ENCODE measurements at places on chromosomes 5 and 9.
A peak's percentile ranks its signal among the peaks of the same experiment; 100 is the strongest.

- H3K36me3 ChIP-seq: peaks cover 2% of the 10 kb centered on the region
- H3K27me3 ChIP-seq: no peaks in the 10 kb centered on the region
Observed at GRCh38 chr5:40560474-40561110, 119.1 kb upstream of the PTGER4 start.

- H3K27me3 ChIP-seq: no peaks in the 10 kb centered on the region
- no peak for DNase-seq
Observed at GRCh38 chr5:121174351-121174750, 677.3 kb upstream of the FTMT start.

- H3K4me3 ChIP-seq: no peak overlapping the region
- H3K4me1 ChIP-seq: peaks cover 56% of the 10 kb centered on the region
- H3K36me3 ChIP-seq: no peaks in the 10 kb centered on the region
Observed at GRCh38 chr5:172690258-172691075, 49.4 kb downstream of the NEURL1B start.

GRCh38 chr9:1759009-1759408, 256.1 kb upstream of the SMARCA2 start:
- no peaks in the 10 kb centered on the region for H3K36me3 ChIP-seq
- no peak overlapping the region for H3K27ac ChIP-seq
- no peaks in the 10 kb centered on the region for H3K27me3 ChIP-seq

GRCh38 chr5:138282920-138283742, 8.7 kb upstream of the GFRA3 start:
- no peak for DNase-seq
- H3K27me3 ChIP-seq: no peaks in the 10 kb centered on the region
- no peaks in the 10 kb centered on the region for H3K4me1 ChIP-seq
- no peak overlapping the region for H3K27ac ChIP-seq
- H3K4me3 ChIP-seq: no peak overlapping the region

DNA sequence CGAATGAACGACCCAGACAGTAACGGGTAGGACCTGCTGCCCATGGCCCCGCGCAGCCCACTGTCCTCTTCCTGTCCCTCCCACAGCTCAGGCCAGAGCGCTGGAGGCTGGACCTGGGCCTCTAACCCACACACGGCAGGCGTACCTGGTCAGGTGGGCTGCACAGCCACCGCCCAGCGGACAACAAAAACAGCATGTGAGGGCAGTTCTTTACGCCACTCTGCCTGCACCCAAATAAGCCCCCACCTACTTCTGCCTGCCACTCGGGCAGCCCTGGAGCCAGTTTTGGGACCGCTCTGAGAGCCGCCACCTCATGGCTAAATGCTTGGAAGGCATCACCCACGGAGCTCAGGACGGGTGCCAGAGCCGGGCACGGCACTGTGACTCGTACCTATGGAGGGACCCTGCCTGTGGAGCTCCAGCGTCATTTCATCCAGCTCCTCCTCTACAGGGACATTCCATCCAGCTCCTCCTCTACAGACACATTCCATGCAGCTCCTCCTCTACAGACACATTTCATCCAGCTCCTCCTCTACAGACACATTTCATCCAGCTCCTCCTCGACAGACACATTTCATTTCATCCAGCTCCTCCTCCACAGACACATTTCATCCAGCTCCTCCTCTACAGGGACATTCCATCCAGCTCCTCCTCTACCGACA, 18.9 kb downstream of the CLPTM1L start:
- no peak overlapping the region for H3K4me3 ChIP-seq
- DNase-seq: peak; percentile 79
- H3K4me1 ChIP-seq: peaks cover 25% of the 10 kb centered on the region
- peaks cover 50% of the 10 kb centered on the region for H3K36me3 ChIP-seq
- H3K27me3 ChIP-seq: no peaks in the 10 kb centered on the region

DNA sequence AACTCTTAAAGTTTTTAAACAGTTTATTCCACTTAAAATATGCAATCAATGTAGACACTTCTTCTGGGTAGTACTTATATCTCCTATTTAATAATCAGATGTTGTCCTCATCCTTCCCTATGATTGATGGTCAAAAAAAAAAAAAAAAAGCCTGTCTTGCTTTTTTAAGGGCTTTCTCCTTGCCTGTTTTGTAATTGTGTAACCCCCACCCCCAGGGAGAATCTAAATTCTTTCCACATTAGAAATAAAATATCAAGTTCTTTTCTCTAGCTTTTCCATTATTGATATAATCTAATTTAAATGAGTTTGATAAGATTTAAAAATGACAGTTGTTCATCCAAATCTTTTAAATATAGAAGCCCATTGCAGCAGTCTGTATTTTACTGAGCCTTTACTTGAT, 119.7 kb downstream of the CHSY3 start:
- peak overlapping the region; percentile 5 for H3K4me3 ChIP-seq
- no peaks in the 10 kb centered on the region for H3K27me3 ChIP-seq
- no peak for DNase-seq
- peaks cover 36% of the 10 kb centered on the region for H3K4me1 ChIP-seq
- peak overlapping the region; percentile 80 for H3K27ac ChIP-seq

DNA sequence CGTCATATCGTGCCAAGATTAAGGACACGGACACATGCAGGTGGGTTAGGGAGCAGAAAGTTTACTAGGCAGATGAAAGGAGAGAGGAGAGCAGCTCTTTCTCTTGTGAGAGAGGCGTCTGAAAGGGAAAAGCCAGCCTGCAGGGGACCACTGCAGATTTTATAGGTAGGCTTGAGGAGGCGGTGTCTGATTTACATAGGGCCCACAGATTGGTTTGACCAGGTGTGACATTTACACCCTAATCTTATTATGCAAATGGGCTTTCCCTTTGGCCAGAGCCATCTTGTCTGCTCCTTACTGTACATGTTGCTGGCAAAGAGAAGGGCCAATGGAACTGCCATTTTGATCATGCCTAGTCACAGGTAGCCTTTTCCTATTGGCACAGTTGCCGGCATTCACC, 137.2 kb upstream of the TAF11L2 start:
- peaks cover 5% of the 10 kb centered on the region for H3K36me3 ChIP-seq
- H3K4me3 ChIP-seq: no peak overlapping the region
- H3K27ac ChIP-seq: no peak overlapping the region
- DNase-seq: no peak
- peaks cover 21% of the 10 kb centered on the region for H3K4me1 ChIP-seq
- H3K27me3 ChIP-seq: no peaks in the 10 kb centered on the region

GRCh38 chr5:90379652-90380051, 29.9 kb downstream of the CETN3 start:
- H3K27ac ChIP-seq: no peak overlapping the region
- H3K36me3 ChIP-seq: no peaks in the 10 kb centered on the region
- H3K27me3 ChIP-seq: no peaks in the 10 kb centered on the region
- no peak overlapping the region for H3K4me3 ChIP-seq

DNA sequence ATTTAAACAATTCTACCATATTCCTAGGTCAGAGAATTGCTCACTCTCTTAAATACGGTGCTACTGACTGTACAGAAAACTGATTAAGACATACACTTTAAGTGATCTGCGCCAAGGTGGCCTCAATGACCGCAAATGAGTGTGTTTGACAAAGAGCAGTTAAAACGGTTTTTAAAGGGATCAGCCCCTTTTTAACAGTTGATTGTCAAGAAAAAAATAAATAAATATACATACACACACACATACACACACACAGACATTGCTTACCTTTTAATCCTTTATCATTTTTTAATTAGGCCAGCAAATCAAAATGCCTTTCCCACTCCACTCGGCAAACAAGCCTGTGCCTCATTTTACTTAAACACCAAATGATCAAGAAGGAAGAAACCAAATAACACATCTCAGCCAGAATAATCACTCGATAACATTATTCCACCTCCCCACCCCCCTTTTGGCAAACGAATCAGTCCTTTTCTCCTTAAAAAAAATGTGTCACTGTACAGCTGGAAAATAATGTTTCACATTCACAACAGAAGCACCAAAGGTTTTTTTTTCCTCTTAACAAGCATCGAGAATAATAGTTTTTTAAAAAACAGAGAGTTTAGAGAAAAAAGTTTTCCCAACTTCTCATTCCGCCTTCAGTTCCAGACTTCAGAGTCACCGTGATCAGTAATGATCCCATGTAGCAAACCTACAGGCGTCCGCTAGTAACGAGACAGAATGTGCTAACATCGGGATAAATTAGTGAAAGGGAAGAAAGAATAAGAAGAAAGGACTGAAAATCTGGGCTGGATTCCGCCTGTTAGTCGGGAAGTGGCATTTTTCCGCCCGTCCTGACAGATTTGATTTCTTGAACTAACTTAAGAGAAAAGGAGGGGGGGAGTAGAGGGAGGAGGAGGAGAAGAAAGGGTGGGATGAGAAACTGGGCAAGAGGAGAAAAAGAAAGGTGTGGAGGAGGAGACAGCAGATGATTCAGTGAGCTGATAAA, at the start of gene ZNF608:
ZNF608 (minus strand) TSS at position 712 of the 988 bp plus-strand sequence. CDS start 1,650 bp downstream, outside the sequence.
- no peak within 1 kb of the TSS for H3K27ac ChIP-seq
- no peaks in the 10 kb centered on the region for H3K36me3 ChIP-seq
- H3K27me3 ChIP-seq: no peaks in the 10 kb centered on the region
- H3K4me1 ChIP-seq: peaks cover 18% of the 10 kb centered on the region
- no peak for DNase-seq
- no peak within 1 kb of the TSS for H3K4me3 ChIP-seq

DNA sequence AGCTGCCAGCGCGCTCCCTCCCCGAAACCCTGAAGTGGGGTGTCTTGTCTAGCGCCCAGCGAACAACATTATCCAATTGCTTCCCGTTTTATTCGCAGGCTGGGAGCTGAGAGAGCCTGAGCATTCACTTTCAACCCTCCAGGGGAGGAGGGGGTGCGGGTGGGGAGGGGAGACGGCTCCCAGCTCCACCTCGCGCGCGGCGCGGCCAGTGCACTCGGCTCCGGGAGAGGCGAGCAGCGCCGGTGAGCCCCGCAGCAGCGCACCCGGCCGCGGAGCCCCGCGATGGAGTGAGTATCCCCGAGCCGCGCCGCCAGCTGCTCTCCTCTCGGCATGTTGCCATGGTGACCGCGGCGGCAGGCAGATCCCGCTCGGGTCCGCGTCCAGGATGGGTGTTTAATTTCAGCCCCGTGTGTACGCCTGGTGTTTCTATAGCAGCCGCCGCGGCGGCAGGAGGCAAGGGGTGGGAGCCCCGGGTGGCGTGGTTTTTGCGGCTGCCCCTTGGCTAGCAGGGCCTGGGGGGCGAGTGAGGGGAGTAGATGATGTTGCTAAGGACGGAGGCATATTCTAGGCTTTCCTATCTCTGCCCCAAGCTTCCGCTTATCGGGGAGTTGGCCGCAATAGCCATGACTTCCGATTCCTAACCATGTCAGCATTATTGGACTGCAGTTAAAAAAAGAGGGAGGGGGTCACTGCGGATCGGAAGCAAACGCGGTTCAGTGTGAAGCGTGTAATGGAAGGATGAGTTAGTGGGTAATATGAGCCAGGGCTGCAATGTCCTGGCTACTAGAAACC, 139.2 kb upstream of the PALM2AKAP2 start:
- peak overlapping the region; percentile 73 for H3K4me3 ChIP-seq
- H3K36me3 ChIP-seq: peaks cover 2% of the 10 kb centered on the region
- H3K4me1 ChIP-seq: peaks cover 14% of the 10 kb centered on the region
- no peak overlapping the region for H3K27ac ChIP-seq
- DNase-seq: peak; percentile 95
- H3K27me3 ChIP-seq: peaks cover 7% of the 10 kb centered on the region

GRCh38 chr5:132810605-132811004, 2.5 kb upstream of the SOWAHA start:
- H3K27ac ChIP-seq: no peak overlapping the region
- no peak for DNase-seq
- peaks cover 32% of the 10 kb centered on the region for H3K27me3 ChIP-seq

DNA sequence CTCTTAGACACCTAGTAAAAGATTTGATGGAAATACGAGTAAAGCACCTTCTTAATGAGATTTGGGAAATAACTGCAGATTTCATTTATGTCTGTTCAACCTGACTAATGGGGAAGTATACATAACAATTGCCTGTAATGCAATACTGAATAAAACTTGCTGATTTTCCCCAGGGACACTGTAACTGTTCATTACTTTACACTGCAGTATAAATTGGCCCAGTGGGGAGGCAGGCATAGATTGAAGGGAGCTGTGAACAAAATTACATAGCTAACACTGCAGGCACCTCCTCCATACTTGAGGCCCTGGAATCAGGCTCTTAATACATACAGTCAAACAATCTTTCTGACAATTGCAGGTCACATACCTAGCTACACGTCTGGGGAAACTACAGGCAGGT, 216.2 kb downstream of the PTPRD start:
- no peaks in the 10 kb centered on the region for H3K36me3 ChIP-seq
- H3K4me1 ChIP-seq: no peaks in the 10 kb centered on the region
- H3K4me3 ChIP-seq: no peak overlapping the region
- DNase-seq: no peak

GRCh38 chr9:110808599-110808980, 140.0 kb downstream of the MUSK start:
- H3K27me3 ChIP-seq: no peaks in the 10 kb centered on the region
- H3K4me3 ChIP-seq: no peak overlapping the region
- no peaks in the 10 kb centered on the region for H3K4me1 ChIP-seq
- H3K27ac ChIP-seq: no peak overlapping the region
- H3K36me3 ChIP-seq: no peaks in the 10 kb centered on the region

GRCh38 chr9:93558503-93558902, 17.9 kb upstream of the PHF2 start:
- no peak overlapping the region for H3K4me3 ChIP-seq
- no peak overlapping the region for H3K27ac ChIP-seq
- no peaks in the 10 kb centered on the region for H3K4me1 ChIP-seq
- H3K36me3 ChIP-seq: peaks cover 31% of the 10 kb centered on the region
- no peaks in the 10 kb centered on the region for H3K27me3 ChIP-seq
- DNase-seq: no peak

- no peak for DNase-seq
- peak overlapping the region; percentile 73 for H3K27ac ChIP-seq
- no peak overlapping the region for H3K4me3 ChIP-seq
- no peaks in the 10 kb centered on the region for H3K27me3 ChIP-seq
- H3K36me3 ChIP-seq: peaks cover 29% of the 10 kb centered on the region
- H3K4me1 ChIP-seq: peaks cover 82% of the 10 kb centered on the region
Observed at GRCh38 chr9:94927048-94927761, 200.7 kb downstream of the AOPEP start.

GRCh38 chr9:97425973-97426336, 14.1 kb downstream of the TDRD7 start:
- H3K27me3 ChIP-seq: no peaks in the 10 kb centered on the region
- H3K4me1 ChIP-seq: no peaks in the 10 kb centered on the region
- peaks cover 24% of the 10 kb centered on the region for H3K36me3 ChIP-seq
- no peak for DNase-seq

- H3K27ac ChIP-seq: no peak overlapping the region
- H3K4me1 ChIP-seq: no peaks in the 10 kb centered on the region
Observed at GRCh38 chr5:157222506-157223230, 42.0 kb downstream of the ITK start.

GRCh38 chr9:132199056-132199455, 37.2 kb downstream of the NTNG2 start:
- no peaks in the 10 kb centered on the region for H3K4me1 ChIP-seq
- no peak overlapping the region for H3K27ac ChIP-seq
- H3K36me3 ChIP-seq: no peaks in the 10 kb centered on the region
- no peak for DNase-seq
- H3K27me3 ChIP-seq: peaks cover 25% of the 10 kb centered on the region

DNA sequence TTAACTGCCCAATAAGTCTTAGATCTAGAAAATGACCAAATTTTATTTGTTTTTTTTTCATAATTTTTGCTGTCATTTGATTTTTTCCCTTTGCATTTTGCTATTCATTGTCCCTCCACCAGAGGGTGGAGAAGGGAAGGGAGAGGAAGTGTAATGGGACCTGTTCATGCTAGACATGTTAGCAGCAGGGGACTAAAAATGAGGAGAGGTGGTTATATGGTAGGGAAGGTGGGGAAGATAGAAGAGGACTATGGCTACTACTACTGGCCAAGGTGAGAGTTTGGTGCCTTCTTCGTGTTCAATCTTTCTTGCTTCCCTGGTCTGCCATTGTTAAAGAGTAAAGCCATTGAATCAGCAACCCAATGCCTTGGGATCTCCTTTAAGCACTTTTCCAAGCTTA, 6.4 kb downstream of the GRIA1 start:
- no peaks in the 10 kb centered on the region for H3K36me3 ChIP-seq
- H3K27ac ChIP-seq: no peak overlapping the region
- H3K4me1 ChIP-seq: peaks cover 12% of the 10 kb centered on the region

Measured in chondrocyte (in vitro differentiated cells).